ENCODE measurements at places on chromosomes 11 and 22.
A peak's percentile ranks its signal among the peaks of the same experiment; 100 is the strongest.

DNA sequence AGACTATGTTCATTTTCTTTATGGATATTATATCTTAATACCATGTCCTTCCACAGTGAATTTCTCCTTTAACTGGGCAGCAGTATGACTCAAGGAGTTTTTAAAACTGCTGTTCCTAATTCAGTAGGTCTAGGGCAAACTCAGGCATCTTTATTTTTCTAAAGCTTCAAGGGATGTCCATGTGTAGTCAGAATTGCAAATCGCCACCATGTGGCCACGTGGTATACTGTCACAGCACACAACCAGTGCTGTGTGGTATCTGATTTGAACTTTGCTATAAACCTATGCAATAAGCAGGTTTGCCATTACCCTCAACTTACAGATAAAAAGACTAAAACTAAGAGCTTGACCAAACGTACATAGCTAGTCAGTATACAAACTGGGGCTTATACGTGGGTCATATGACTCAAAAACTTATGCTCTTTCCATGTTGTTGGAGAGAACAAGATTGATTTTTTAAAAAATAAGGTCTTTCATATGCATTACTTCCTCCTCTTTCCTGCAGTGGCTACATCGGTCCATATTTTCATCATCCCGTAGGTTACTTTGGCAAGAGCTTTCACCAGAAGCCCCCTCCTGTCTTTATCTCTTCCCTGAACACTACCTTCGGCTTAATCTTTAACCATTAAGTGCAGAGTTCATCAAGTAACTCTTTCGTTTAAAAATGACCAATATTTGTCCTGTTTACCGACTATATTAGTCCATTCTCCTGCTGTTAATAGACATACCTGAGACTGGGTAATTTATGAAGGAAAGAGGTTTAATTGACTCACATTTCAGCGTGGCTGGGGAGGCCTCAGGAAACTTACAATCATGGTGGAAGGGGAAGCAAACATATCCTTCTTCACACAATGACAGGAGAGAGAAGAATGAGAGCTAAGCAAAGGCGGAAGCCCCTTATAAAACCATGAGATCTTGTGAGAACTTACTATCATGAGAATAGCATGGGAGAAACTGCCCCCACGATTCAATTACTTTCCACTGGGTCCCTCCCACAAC lies 8.0 kb upstream of the HTATIP2 start:
- DNase-seq, result peak; percentile 34

DNA sequence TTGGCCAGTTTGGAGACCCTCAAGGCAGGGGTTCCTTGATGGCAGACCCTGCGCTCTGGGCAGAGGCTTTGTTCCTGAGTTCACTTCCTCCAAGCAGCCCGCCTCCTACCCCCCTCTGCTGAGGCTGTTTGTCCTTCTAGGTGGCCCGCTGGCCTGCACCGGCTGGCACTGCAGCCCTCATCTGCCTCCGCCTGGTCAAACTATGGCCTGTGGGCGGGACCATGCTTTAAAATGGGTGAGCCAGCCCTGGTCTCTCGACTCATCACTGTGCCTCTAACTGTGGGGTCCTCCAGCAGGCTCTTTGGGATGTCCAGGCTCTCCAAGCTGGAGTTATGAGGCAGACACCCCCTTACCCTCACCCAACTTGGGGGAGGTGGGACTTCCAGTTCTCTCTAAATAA lies 114.1 kb upstream of the SLC22A12 start:
- DNase-seq, result no peak

DNA sequence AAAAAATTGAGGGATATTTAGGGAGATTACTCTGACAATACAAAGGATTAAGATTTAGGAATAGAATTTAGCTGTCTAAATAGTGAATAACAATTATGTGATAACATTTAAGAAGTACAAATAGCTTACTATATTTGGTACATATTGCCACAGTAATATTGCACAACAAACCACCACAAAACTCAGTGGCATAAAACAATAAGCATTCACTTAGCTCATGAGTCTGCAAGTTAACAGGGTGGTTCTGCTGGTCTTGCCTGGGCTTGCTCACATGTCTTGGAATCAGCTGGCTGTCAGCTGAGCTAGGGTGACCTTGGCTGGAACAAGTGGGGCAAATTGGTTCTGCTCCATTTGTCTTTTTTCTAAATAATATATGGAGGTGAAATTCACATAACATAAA lies 115.1 kb downstream of the DCDC1 start:
- DNase-seq, result no peak

GRCh38 chr11:117664897-117665296 lies 132.1 kb downstream of the DSCAML1 start:
- DNase-seq, result no peak

DNA sequence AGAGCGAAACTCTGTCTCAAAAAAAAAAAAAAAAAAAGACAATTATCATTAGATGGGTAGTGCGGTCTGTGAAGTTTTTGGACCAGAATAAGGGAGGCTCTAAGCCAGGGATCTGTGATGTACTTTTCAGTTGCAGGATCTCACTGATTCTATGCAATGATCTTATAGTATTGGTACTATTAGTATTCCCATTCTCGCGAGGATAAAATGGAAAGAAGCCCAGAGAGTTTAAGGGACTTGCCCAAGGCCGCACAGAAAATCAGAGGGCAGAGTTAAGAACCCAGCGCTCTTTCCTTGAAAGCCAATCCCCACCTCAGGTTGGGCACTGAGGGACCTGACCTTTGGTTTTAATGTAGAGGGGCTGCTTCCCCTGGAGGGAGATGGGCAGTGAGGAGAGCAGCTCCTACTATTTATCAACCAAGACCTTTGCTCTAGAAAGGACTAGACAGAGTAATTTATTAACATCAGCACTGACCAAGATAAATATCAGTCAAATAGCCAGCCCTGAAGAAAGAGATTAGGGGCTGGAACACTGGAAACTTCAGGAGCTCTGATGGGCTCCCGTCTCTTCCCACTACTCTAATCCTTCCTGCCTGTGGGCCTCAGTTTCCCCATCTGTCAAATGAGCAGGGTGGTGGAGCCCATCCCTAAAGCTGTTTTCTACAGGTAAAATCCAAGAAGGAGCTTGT lies 6.0 kb downstream of the NIPSNAP1 start:
- no peak for DNase-seq

GRCh38 chr22:19206287-19206686 lies 27.8 kb upstream of the SLC25A1 start:
- no peak for DNase-seq

DNA sequence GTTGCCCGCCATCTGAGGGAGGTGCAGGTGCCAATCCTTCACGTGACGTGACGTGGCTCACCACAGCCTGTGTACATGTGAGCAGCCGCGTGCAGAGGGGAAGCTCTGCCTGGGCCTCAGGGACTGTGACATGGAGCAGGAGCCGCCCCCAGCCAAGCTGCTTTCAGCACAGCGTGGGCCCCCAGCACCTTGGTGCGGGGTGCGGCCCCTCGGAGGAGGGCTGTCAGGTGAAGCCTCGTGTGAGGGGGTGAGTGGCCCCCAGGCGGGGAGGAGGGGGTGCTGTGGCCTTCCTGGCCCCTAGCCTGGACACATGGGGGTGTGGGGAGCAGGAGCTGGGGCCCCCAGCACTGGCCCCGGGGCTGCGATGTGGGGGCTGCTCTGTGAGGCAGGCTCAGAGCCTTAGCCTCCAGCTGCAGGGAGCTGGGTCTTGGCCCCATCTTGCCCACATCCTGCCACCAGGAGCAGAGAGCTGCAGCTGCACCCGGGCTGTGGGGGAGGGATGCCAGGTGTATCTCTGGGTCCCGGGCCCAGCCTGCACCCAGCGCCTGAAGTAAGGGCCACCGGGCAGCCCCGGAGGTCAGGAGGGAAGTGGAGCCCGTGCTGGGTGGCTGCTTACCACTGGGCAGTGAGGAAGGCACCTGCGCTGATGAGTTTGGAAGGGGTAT lies at the start of gene ADORA2A:
Gene ADORA2A (plus strand): TSS at position 100 of the 665 bp plus-strand sequence. CDS start 5,806 bp downstream, outside the sequence.
- peak; percentile 88 for DNase-seq

DNA sequence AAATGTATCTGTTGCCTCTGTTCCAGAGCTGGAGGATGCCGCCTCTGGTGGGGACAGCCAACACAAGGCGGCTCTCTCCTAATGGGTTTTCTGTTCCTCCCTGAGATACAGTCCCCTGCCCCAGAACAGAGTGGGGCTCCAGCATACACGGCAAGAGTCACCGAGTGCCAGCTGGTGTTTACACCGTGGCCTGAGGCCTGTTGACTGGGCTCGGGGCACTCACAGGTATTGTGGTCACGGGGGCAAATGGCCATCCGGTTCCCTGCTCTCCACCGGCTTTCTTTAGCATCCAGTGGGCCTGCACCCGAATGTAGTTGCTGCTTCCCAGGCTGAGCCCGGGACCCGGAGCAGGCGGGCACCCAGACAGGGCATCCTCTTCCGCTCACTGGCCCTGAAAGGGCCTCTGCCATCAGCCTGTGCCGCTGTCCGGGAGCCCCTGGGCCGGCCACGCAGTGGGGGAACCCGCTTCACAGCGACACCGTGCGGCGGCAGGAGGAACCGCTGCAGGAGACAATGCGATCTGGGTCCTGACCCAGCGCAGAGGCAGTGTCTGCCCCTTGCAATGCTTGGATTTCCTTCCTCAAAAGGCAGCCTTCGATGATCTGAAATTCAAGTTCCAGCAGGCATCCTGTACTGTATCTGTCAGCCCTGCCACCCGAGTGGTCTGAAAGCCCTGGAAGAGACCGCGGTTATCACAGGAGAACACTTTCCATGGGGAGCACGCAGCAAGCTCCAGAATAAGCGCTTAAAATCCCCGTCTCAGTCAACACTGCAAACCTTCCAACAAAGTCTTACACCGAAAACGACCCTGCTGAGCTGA lies 859 bp upstream of the KRTAP5-5 start:
- peak; percentile 50 for DNase-seq

- no peak for DNase-seq
These were observed 9.1 kb downstream of the ANKK1 start for GRCh38 chr11:113396690-113397089.

GRCh38 chr11:2583605-2583958 lies 116.2 kb downstream of the KCNQ1OT1 start:
- DNase-seq, result no peak

GRCh38 chr11:66976028-66976467 lies 944 bp downstream of the C11orf86 start:
- no peak for DNase-seq

DNA sequence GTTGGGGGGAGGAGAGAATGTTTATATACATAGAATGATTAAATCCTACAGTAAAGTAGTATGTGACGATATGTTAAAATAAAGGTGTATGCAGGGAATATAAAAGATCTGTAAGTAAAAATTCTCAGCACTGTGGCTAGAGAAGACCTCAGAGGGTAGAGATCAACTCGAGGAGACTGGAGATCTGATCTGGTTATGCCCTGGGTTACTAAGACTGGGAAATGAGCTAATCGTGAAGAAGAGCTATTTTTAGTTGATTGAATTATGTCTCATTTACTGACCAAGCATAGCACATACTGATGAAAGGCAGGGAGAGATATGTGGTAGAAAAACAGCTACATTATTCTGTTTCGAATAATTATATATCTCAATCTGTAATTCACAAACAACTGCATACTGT lies 42.8 kb upstream of the ALKBH3 start:
- DNase-seq, result no peak

DNA sequence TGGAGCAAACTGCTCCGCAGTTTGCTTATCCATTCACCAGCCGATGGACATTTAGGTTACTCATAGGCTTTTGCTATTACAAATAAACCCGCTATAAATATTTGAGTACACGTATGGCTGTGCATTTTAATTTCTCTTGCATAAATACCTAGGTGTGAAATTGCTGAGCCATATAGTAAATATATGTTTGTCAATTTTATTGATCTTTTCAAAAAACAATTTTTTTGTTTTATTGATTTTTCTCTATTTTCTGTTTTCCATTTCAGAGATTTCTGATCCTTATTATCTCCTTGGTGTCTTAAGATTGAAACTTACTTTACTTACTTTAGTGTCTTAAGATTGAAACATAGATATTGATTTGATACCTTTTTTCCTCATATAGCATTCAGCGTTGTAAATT lies 4.5 kb downstream of the ZNF74 start:
- DNase-seq, result no peak

DNA sequence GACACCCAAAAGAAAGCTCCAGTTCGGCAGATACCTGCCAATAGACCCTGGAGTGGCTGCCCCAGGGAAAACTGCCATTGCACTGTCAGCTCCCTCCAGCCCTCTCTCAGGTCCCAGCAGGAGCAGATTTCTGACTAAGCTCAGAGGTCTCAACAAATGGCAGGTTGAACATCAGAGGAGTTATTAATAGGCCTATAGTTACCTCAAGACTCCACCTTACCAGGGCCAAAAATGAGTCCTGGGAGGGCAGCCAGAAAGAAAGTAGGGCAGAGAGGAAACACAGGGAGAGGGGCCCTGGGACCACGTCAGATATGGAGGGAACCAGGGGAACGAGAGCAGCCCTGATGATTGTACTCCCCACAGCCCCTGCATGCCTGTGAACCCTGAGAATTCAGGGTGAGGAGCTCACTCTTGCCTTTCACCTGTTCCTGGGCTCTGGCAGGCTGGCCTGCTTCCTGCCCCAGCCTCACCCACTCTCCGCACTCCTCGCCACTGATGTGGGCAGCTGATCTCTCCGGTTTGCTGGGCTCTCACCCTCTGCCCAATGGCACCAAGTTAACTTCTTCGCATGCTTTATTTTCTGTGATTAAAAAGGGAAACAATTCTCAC lies 4.3 kb upstream of the RGL4 start:
- no peak for DNase-seq

DNA sequence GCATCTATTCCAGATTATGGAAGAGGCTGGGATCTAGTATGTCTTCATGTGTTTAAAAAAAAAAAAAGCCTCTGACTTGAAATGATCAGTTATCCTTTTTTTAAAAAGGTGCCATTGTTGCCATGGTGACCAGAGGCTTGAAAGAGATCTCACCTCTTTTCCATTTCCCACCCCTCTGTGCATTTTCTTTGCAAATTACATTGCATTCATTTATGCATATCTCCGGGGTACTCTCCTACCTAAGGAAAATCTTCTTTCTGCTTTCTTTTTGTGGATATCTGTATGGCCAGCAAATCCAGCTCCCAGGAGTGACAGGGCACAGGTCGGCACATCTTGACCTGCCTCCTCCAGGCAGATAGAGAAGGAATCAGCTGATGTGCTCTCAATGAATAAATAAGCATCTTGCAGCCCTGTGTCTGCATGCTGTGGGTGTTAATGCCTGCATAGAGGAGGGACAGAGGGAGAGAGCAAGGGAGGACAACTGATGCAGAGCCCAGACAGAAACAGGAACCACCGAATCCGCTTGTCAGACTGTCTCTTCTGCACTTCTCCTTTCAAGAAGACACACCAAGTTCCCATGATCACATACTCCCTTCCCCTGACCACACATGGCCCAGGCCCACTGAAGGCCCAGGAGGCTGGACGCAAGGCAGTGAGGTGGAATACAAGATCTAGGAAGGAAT lies 50.9 kb downstream of the CWC15 start:
- DNase-seq, result no peak

GRCh38 chr22:36769541-36770512 lies 6.1 kb downstream of the IFT27 start:
- DNase-seq, result no peak

GRCh38 chr11:116742104-116742503 lies 30.7 kb downstream of the BUD13 start:
- no peak for DNase-seq

GRCh38 chr11:86069408-86070101 lies 671 bp upstream of the PICALM start:
- DNase-seq, result no peak
